ENCODE measurements at places on chromosomes 16 and 17.

DNA sequence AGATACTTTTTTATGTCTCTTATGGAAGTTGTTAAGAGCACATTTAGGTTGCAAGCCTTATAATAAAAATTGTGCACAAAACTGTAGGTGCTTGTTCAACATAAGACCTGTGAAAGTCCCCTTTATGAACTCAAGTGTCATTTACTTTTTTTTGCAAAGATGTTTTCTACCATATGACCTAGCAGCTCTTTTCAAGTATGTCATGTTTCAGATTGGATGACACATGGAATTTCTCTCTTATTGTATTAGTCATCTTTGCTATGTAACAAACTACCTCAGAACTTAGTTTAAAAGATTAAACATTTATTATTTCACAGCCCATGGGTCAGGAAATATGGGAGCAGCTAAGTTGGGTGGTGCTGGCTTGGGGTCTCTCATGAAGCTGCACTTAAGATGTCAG is 57.9 kb downstream of the PHKB start:
- no peak for DNase-seq

- no peak for DNase-seq
Measured at GRCh38 chr16:82584553-82585152, 42.1 kb upstream of the CDH13 start.

DNA sequence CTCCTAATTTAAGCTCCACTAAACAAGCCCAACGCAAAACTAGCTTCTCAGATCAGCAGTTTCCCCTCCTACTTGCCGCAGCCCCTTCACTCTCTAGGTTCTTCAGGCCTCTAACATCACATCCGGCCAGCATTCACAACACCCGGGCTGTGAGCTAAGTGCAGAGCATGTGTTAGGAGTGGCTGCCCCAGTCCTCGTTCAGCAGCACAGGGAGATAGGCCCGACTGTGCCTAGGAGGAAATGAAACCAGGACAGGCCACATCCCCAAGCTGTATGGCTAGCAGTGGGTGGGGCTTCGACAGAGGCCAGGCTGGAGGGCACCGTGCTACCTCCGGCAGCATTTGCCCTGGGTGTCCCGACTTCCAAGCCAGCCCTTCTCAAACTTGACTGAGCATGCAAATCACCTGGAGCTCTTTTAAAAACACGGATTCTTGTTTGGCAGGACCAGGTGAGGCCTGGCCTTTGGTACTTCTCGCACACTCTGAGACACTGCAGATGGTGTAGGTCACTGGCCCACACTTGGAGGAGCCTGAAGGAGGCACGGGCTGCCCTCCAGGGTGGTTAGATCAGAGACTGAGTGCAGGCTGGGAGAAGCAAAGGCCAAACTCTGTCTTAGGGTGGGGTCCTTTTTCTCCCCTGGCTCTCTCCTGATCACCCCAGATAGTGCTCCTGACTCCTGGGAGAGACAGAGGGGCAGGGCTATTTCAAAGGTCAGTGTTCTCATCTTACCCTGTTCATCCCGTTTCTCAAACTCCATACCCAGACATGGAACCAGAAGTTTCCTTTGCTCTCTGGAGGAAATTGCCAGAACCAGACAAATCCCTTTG is 202.0 kb downstream of the C16orf78 start:
- peak; percentile 19 for DNase-seq

DNA sequence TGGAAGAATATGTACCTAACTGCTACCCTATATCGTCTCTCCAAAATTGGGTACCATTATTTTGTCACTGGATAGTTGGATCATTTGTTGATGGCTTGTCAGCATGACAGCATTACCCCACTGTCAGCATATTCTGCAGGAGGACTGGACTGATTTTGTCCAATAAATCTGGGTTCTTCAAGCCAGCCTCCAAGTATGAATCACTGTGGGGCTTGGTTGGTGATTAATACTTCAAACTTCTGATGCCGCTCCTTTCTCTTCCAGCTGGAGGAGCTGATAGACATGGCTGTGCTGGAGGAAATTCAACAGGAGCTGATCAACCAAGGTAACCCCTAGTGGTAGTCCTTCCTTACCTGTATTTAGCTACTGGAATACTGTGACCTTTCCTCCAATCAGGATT is 2.5 kb downstream of the RPAIN start:
- DNase-seq = no peak

- no peak for DNase-seq
Measured at GRCh38 chr17:78559749-78560368, 17.3 kb downstream of the DNAH17 start.

DNA sequence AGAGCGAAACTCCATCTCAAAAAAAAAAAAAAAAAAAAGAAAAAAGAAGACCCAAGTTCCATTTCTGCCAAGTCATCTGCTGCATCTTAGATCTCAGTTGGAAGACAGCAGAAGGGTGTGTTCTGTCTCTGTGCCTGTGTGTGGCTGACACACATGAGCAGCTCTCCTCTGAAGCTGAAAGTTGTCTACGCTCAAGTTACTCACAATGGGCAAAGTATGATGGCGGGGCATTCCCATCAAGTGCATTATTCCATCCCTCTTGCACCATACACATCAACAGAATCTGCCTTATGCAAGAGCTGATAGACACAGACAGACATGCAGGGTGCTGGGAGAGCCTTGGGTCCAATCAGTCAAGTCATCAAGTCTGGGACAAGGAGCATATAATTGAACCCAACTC is 402.2 kb downstream of the XYLT1 start:
- DNase-seq = no peak

- no peak for DNase-seq
Measured at GRCh38 chr17:31678431-31678830, 180.6 kb downstream of the COPRS start.

GRCh38 chr17:49775546-49776260 is 11.8 kb upstream of the FAM117A start:
- DNase-seq = no peak

DNA sequence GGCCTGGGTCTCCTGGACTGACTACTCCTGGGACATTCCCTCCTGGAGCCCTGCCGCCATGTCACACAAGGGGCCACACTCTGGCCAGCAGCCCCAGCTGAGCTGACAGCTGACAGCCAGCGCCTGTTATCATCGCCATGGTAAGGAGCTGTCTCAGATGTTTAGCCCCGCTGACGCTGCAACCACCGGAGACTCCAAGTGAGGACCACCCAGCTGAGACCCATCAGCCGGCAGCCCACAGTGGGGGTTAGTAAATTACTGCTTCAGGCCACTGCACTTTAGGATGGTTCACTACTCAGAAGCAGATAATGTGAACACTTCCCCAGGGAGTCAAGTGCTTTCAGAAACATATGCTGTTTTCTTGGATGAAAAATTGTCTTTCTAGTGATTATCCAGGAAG is 14.6 kb upstream of the SPHK1 start:
- DNase-seq = no peak

GRCh38 chr17:47966079-47966519 is 4.8 kb upstream of the CDK5RAP3 start:
- DNase-seq = peak; percentile 55

GRCh38 chr16:681746-682427 is 1.7 kb downstream of the STUB1 start:
- no peak for DNase-seq

- no peak for DNase-seq
Measured at GRCh38 chr17:193426-193810, 12.0 kb upstream of the DOC2B start.

DNA sequence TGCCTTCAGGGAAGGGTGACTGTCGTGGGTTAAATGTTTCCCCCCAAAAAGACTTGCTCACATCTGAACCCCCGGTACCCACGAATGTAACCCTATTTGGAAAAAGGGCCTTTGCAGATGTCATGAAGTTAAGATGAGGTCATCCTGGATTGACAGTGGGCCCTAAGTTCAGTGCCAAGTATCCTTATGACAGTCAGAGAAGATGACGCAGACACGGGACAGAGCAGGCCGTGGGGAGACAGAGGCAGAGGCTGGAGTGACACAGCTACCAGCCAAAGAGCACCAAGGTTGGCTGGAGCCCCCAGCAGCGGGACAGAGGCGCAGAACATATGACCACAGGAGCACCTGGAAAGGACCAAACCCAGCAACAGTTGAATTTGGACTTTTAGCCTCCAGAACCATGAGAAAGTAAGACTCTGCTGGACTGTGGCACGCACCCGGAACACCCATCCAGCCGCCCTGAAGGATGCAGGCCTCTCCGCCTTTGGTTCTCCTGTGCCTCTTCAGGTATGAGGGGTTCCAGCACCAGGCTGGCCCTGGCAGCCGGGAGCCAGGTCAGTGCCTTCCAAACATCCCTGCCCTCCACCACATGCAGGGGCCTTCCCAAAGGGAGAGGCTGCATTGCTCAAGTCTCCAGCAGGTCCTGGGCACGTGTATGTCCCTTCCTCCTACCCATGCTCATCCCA is 104.0 kb downstream of the FOXL1 start:
- DNase-seq = no peak

DNA sequence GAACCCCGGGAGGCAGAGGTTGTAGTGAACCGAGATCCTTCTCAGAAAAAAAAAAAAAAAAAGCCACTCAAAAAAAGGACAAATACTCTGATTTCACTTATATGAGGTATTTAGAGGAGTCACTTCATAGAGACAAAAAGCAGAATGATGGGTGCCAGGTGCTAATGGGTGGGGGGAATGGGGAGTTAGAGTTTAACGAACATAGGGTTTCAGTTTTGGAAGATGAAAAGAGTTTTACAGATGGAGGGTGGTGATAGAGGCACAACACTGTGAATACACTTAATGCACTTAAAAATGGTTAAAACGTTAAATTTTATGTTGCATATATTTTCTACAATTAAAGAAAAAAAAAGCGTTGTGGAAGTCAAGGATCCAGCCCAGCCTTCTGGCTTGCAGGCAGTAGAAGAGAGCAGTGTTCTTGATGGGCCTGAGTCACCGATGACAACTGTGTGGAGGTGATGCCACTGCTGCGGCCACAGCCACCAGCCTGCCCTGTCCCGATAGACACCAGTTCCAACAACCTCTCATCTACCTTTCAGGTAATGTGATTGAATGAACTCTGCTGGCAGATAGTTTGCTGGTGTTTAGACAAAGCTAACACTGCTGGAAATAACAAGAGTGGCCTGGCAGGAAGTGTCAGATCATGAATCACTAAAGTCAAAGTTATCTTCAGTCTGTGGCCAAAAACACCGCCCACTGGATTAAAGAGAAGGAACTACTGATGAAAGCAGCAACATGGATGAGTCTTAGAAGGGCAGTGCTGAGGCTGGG is 49.9 kb upstream of the COX10 start:
- no peak for DNase-seq

GRCh38 chr17:8405499-8406016 is 7.9 kb upstream of the RNF222 start:
- no peak for DNase-seq

GRCh38 chr16:89982318-89982717 is 33.8 kb downstream of the DEF8 start:
- DNase-seq = no peak

GRCh38 chr16:75456971-75457370 is 7.5 kb downstream of the TMEM170A start:
- DNase-seq = no peak

GRCh38 chr17:61219460-61219859 is 180.2 kb upstream of the TBX2 start:
- DNase-seq = no peak

- DNase-seq = no peak
Measured at GRCh38 chr17:37124821-37125173, 176.0 kb downstream of the AATF start.

GRCh38 chr16:23288209-23288608 is 13.9 kb upstream of the SCNN1B start:
- DNase-seq = no peak

GRCh38 chr16:86387468-86388440 is 122.6 kb upstream of the FOXF1 start:
- DNase-seq = no peak

- no peak for DNase-seq
Measured at GRCh38 chr17:43823350-43824084, 9.4 kb downstream of the MPP3 start.

DNA sequence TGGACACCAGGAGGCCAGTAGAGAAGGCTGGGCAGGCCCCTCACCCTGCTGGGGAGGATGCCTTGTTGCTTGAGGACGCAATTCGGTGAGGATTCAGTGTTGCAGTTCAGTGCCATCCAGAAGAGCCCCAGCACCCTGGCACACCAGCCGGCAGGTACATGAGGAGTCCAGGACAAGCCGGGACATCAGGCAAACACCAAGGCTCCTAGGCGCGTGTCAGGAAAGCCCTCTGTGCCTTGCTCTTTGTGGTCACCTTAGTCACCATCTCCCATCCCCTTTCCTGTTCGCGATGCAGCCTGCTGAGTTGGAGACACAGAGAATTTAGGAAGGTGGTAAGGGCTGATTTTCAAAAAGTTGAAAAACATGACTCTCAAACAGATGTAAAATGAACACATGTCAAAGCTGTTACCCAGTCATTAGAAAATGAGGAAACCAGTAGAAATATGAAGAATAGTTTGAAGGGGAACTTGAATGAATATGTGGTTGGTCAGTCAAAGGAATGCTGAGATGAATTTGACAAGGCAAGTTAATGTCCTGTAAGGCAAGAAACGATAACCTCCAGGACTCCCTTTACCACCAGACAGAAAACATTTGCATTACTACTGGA is 2.3 kb upstream of the NCBP3 start:
- DNase-seq = no peak

DNA sequence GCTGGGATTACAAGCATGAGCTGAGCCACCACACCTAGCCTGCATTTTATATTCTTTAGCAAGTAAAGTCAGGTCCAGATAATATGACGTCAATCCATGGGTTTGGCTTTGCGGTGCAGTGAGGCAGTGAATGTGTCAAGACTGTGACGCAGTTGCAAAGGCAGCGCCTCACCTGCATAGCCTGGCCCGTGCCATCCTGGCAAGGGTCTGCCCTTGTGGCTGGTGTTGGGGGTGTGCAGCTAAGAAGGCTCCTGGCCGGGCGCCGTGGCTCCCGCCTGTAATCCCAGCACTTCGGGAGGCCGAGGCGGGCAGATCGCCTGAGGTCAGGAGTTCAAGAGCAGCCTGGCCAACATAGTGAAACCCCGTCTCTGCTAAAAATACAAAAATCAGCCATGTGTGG is 7.0 kb downstream of the PDF start:
- no peak for DNase-seq

DNA sequence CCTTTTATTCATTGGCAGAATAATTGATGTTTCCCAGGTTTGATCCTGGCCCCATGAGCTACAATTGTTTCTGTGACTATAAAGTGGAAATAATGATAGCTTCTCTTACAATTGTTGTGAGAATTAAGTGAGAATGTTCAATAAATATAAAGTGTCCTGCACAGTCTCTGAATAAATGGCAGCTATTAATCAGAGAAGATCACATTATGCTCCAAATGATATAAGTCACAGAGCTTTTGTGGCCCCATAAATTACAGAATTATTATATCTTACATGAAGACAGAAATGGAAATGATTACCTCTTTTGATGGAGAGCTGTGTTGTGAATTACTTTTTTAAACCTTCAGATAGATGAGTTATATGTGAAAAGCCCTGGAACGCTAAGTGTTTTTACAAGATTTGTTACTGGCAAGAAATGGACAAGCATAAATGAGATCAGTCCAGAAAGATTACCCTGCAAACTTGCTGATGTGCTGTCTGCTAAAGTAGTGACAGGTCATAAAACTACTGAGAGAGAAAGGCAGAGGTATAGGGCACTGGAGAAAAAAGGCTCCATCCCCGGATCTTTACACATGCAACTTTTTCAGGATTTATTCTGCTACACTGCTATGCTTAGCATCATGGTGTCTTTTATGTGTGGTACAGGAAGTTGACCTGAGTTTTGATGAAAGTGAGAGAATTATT is 750.9 kb upstream of the GOT2 start:
- no peak for DNase-seq
